ENCODE measurements at places on chromosomes 3 and 15.
A peak's percentile ranks its signal among the peaks of the same experiment; 100 is the strongest.

DNA sequence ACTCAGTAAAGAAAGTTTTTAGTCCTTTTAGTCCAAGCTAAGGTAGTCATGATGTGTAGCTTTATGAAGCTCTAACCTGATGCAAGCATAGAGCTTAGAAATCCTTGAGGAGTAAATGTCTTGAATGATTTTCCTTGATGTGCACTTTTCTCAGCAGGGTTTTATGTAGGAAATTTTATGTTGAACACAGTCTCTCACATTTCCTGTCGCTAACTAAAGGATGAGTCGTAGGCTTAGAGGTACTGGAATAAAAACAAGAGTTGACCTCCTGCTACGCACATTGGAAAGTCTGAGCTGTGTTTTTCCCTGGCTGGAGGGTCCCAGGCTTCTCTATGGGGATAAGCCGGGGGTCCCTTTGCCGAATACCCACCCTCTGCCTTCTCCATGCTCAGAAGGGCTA, 34.7 kb upstream of the ZPLD1 start:
- no peak for DNase-seq

DNA sequence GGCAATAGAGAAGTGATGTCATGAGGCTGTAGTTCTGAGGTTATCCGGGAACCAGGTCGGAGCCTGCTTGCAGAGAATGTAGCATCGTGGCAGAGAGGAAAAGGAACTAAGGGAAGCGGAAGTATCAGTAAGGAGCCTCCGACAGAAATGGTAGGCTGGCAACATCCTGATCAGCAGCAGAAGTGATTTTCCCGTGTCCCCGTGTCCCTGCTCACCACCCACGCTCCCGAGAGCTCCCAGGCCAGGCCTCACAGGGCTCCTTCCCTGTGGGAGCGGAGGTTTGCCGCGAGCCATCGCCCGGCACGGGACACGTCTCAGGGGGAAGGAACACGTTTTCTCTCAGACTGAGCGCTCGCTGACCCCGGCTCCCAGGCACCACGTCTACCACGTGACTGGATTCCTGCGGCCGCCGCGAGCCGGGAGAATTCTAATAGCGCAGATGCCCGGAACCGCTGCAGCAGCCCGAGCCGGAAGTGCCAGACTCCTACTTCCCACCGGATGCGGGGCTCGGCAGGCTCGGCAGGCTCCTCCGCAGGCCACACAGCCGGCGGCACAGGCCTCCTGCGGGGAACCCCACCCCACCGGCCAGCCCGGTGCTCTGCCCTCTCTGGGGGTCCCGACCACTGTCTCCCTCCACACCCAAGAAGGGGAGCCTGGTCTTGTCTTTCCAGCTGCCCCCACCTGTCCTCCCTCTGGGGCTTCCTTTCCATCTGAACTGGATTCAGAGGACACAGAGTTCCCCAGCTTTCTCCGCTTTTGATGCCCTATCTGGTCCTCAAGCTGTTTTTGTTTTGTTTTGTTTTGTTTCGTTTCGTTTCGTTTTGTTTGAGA, 99.3 kb downstream of the BDH1 start:
- peak; percentile 90 for DNase-seq

GRCh38 chr15:82918162-82918561, 34.4 kb downstream of the HOMER2 start:
- no peak for DNase-seq

DNA sequence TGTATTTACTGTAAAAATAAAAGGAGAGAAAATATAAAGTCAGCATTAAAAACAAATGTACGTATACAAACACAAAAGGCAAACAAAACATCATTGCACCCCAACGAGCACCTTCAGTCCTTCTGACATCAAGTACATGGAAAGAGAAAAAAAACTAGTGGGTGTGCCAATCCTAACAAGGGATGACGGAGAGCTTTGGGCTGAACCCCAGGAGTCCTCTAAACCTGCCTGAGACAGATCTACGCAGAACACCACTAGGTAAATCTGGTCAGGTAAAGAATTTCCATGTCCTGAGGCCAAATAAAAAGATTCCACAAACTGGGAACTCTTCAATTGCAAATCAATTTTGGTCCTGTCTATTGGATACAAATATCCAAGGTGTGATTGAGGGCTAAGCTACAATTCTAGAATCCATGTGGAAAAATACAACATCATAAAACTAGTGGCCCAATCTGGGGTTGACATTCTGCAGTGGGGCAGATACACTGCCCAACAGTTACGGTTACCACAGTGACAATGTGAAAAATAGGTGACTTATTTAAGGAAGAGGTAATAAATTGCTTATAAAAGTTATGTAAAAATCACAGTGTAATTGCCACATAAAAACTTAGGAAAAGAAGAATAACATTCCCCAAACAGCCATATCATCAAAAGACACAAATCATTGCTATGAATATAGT, 14.2 kb downstream of the IFT80 start:
- no peak for DNase-seq

DNA sequence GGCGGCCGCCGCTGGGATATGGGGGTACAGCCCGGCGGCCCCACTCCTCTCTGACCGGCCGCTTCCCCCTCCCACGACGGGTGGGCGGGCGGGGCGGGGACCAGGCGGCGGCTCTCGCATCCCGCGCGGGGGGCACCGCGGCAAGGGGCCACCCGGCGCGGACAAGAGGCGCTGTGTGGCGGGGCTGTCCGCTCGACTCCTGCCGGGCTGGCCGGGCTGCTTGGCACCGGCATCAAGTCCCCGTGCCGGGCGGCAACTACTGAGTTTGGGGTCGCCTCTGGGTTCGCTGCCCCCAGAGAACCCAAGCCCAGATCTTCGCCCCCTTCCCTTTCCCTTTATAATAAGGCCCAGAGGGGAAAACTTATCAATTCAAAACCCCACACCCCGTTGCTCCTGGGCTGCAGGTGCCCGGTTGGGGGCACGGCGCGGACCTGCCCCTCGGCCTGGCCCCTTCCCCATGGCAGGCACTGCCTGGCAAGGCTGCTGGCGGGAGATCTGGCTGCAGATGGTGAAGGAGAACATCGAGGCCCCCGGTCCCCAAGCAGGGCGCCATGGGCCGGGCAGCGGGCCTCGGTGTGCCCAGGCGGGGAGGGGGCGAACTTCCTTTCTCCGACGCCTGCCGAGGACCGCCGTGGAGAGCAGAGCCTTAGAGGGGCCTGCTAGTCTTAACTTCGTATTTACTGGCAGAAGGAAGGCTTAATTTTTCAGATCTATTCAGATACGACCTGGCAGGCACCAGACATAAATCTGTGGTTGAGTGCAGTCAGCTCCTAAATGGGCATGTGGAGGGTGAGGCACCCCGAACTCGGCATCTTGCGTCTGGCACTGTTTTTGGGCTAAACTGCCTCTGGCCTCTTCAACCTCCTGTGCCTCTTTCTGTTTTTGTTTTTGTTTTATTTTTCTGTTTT, 911 bp downstream of the APBA2 start:
- no peak for DNase-seq

DNA sequence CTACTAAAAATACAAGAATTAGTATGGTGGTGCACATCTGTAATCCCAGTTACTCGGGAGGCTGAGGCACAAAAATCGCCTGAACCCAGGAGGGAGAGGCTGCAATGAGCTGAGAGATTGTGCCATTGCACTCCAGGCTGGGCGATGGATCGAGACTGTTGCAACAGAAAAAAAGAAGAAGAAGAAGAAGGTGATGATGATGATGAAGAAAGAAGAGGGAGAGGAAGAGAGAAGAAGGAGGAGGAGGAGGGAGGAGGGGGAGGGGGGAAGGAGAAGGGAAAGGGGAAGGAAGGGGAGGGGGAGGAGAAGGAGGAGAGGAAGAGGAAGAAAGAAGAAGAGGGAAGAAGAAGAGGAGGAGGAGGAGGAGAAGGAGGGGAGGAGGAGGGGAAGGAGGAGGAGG, 33.2 kb upstream of the ZNF710 start:
- DNase-seq = no peak

DNA sequence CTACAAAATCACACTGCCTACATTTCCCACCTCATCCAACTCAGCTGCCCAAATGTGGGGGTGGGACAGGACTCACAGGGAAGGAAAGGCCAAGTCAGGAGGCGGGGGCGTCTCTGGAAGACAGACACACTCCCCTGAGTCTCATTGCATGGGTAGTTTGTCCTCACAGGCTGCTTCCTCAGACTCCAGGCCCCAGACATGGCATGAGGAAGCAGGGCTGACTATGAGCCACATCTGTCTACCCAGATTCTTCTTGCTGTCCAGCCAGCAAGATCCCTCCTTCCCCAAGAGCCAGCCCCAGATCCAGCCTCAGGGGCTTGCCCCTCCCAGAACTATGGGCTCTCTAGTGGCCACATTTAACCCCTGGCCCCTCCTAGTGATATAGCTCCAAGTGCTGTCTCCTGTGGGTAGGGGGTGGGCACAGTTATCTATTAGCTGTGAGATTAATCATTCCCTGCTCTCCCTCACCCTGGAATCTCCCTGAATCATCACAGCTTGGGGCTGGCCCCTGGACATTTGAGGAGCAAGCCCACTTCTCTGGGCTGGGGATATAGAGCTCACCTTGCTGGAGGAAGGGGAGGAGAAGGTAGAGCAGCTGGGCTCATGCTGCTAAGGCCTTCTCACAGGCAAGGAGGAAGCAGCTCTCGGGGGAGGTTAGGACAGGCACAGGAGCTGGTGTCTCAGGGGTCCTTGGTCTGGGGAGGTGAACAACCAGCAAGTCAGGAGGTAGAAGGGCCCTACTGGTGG, 2.1 kb upstream of the CCDC33 start:
- DNase-seq = no peak

GRCh38 chr3:14876921-14877333, 58.2 kb downstream of the FGD5 start:
- DNase-seq = no peak

DNA sequence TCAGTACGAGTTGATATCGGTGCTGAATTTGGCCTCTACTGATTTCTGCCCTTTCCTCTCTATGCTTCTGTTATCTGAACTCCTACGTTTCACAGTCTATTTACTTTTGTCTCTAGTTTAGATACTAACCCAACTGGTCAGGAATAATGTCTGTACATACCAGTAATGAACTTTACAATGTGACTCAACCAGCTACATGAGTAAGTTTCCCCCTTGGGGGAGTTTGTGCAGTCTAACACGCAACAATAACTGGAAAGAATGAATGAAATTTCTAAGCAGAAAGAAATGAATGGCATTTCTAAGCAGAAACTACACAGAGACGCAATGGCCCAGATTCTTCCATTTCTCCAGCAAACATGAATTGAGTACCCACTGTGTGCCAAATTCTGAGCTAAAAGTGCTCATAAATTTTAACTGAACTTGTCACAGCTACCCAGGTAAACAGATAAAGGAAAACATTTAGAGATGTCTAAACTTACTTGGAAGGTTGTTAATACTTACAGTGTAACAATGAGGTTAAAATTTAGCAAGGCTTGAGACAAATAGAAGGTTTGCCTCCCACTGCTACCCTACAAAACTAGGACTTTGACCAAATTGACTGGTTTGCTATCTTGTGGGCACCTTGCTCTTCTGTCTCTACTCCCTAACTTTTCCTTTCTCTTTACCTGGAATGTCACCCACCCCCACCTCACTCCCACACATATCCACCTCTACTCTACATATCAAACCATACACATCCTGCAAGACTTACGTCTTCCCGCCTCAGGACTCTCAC, 11.6 kb downstream of the UPK1B start:
- DNase-seq = peak; percentile 29

GRCh38 chr3:5750874-5751640, 563.5 kb downstream of the EDEM1 start:
- DNase-seq = no peak

DNA sequence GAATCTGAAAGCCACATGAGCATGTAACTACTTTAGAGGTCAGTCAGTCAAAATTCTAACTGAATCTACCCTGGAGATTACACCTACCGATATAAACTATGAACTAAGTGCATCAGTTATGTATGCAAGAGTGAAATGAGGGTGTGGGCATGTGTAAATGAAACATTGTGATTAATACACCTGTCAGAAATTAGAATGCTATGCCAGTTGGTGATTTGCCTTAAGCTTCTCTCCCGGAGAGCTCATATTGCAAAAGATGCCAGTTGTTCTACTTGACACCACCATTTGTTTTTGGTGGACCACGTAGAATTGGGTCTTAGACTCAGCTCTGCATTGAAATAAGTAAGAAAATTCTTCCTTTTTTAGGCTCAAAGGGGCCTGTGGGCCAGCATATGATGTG, 91.0 kb upstream of the KBTBD8 start:
- no peak for DNase-seq

- no peak for DNase-seq
Observed at GRCh38 chr3:120021523-120021922, 72.7 kb downstream of the GSK3B start.

- no peak for DNase-seq
Observed at GRCh38 chr3:32817558-32818228, at the start of gene TRIM71. Gene TRIM71, plus strand, starts transcription at chr3:32817997. Its CDS starts 84 bp downstream, at chr3:32818081.

DNA sequence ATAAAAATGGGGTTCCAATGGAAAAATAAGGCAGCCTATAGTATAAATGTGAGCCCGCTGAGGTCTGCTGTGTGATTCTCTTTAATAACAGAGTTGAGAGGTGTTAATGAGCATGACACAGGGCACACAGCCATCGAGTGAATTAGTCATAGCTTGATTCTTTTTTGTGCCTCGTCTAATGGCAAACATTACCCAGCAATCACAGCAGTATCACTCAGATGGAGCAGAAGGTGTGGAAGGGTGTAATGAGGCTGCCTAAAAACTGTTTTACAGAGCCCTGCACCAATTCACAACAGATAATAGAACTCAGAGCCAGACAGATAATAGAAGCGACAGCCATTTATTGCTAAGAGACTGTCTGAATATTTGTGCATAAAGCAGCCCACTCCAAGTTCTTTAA, 178.6 kb upstream of the TPRG1 start:
- no peak for DNase-seq

DNA sequence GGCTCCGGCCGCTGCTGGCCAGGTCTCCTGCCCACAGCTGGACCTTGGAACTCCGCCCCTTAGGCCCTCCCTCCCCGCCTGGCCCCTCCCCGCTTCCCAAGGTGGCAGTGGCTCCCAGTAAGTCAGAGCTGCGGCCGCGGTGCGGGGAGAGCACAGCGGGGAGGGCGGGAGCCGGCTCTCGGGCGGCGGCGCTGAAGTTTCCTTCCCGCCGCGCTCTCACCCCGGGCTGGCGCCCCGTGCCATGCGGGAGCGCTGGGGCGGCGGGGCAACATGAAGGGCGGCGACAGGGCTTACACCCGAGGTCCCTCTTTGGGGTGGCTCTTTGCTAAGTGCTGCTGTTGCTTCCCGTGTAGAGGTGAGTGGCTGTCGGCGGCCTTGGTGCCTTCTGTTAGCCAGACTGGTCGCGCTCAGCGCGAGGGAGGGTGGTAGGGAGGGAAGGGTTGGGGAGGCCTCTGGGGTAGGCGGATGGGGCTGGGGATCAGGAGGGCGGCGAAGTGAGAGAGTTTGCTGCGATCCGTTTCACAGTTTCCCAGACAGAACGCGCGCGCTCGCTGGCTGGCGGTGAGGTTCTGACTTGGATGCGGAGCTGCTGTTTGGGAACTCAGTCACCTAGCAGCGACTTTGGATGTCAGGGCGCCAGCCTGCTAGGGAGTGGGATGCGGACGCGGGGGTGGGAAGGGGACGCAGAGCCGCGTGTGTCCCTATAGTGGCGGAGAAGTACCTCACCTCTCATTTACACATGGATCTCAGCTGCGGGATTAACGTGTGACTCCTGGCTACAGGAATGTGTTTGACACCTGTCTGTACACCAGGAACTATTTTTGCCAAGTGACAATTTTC, 145.5 kb upstream of the UMPS start:
- peak; percentile 70 for DNase-seq

Data from HTR-8/SVneo (cell line).